Upper lobe of right lung (tissue), 1 donor: ENCODE measurements at places on chromosomes 7 and 10.

DNA sequence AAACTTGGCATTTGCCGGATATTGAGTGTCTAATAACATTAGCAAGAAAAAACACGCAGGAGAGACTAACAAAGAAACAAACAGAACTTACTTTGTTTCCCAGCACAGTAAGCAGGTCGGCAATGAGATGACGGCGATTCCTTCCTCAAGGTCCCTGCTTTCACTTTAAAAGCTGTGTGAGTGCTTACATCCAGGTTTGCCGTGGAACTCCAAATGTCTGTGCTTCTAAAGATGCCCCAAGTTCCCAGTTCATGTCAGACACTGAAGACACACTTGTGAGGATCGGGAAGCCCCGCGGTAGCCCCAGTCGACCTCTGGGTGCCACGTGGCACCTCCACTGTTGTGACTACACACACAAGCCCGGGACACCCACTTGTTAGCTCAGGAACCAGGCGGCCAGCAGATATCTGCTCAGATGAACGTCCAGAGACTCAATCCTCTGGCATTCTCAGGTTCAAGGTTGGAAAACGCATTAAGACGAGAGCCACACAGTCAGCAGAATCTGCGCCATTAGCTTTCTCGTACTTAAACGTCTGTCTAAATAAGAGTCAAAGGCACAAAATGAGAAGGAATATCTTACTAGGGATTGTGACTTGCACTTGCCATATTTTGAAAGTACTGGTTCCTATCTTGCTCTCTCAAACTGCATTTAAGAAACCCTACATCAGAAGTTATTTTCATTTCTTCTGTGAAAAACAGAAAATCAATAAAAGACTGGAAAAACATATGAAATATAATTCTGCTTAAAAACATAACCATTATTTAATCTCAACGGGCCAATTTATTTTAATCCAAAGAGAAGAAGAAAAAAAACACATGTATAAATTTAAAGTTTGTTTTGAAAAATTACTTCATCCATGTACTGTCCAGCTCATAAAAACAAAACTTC is 207.6 kb upstream of the KLF14 start:
- peak; percentile 74 for DNase-seq

DNA sequence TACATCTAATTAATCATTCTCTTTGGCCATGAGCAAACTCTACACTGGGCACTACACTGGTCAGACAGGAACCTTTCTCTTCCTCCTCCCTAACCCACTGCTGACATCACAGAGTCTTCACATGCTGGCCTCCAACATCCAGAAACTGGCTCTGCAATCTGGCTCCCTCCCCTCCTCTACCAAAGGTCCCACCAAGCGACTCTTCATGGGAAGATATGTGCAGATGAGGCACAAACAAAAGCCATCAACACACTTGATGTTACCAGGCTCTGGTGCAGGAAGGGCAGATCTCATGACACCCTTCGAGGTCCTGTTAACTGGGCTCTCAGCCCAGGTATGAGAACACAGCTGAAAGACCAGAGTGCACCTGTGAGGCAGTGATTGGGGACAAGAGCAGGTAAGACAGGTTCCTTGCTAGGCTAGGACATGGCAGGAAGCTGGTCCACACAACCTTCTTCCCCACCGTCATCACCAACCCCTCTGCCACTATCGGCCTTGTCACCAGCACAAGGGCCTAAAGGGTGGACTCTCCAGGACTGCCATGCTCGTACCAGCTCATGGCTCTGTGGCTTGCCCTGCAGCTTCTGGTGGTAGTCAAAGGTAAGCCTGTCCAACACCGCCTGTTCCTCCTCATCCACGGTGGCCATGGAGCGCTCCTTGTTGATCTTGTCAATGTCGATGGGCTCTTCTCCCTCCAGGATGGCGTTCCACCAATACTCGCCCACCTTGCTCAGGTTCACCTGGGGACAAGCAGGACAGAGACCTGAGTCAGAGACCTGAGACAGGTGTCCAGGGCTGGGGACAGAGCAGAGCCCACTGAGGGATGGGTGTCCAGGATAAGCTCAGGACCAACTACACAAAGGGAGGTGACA is 66.6 kb upstream of the CAMK2B start:
- DNase-seq = no peak

DNA sequence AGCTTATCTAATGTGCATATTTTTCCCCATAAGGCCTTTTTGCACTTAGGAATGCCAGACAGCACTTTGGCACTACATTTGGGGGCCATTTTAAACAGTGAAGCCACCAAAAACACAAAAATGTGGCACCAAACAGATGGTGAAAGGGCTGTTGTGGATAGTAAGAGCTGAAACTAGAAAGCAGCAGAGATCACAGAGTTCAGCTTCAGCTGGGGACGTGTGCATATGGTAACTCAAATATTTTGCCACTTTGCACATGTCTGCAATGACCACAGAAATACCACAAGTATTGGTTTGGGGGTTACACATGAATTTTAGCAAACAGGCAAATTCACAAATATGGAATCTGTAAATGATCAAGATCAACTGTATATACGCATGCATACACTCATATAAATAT is 72.8 kb downstream of the PODXL start:
- no peak for DNase-seq

DNA sequence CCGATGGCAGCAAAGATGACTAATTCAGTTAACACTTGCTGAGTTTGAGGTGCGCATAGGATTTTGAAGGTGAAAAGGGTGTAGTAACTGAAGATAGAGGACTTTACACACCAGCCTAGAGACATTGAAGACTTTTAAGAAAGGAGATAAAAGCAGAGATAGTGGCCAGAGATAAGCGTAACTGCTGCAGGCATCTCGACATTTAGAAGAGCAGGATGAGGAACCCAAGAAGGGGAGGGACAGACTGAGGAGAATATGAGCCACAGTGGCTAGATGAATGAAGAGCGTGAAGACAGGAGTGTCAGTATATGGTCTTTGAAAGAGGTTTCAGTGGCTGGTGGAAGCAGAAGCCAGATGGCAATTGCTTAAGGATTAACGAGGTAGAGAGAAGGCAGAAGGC is 71.6 kb downstream of the CELF2 start:
- DNase-seq = no peak

- DNase-seq = no peak
These were observed 135.9 kb upstream of the CCDC6 start for GRCh38 chr10:60042262-60042661.

- DNase-seq = peak; percentile 85
These were observed 19.4 kb downstream of the KCNK18 start for GRCh38 chr10:117216611-117217195.

GRCh38 chr10:102714621-102715455 is at the start of gene SFXN2:
Gene SFXN2 (plus strand): TSS chr10:102714636. CDS start chr10:102726637, 12,001 bp downstream.
- peak; percentile 81 for DNase-seq

- peak; percentile 51 for DNase-seq
These were observed 54.9 kb upstream of the DPYSL4 start for GRCh38 chr10:132131581-132132420.

- DNase-seq = no peak
These were observed 33.1 kb downstream of the SCRN1 start for GRCh38 chr7:29956487-29956836.

DNA sequence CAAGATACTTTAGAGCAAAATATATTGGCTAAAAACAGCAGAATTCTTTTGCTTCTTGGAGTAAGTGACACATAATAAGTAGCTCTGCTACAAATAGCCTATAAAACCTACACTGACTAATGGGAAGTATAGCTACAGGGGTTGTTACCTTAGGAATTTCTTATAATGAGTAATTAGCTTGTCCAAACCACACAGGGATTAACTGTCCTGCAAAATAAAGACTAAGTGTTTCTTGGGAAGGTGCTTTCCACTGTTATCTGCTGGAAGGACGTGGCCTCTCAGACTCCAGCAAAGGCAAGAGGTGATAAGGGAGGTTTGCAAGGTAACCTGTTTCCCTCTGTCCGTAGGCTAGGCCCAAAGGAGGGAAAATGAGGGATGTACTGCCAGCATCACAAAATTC is 302.4 kb downstream of the DOCK4 start:
- no peak for DNase-seq
